ENCODE measurements at places on chromosomes 2 and 18. TPM values are rescaled to one million over a fixed set of nuclear protein-coding genes. Genes with fewer than 3 reads are reported as not detected.
A peak's percentile ranks its signal among the peaks of the same experiment; 100 is the strongest.

DNA sequence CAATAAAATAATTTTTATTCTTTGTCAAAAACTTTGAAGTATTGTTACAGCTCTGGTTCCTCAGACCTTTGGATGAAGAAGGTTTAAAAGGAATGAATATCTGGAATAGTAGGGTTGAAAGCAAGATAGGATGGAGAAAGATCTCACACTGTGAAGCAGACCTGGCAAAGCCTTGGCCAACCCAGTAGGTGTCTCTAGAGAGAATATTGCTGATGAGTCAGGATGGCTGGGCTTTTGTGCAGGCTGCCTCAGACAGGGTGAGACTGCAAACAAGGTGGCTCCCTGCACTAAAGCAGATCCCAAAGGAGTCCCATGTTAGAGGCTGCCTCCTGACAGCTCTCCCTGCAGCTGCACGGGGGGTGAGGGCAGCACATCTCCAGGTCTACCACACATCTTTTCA, 226.0 kb upstream of the ITGA4 start:
- H3K4me1 ChIP-seq = peaks cover 61% of the 10 kb centered on the region
- H3K27ac ChIP-seq = no peak overlapping the region
- H3K36me3 ChIP-seq = peaks cover 68% of the 10 kb centered on the region
- H3K27me3 ChIP-seq = no peaks in the 10 kb centered on the region
- no peak overlapping the region for H3K4me3 ChIP-seq

GRCh38 chr2:54133056-54133455, 17.6 kb downstream of the ACYP2 start:
- no peak overlapping the region for H3K27ac ChIP-seq
- no peak overlapping the region for H3K4me3 ChIP-seq
- H3K4me1 ChIP-seq = no peaks in the 10 kb centered on the region

GRCh38 chr2:2633017-2633416, 301.9 kb upstream of the MYT1L start:
- no peaks in the 10 kb centered on the region for H3K27me3 ChIP-seq
- H3K36me3 ChIP-seq = no peaks in the 10 kb centered on the region
- no peak overlapping the region for H3K4me3 ChIP-seq
- H3K27ac ChIP-seq = no peak overlapping the region
- H3K4me1 ChIP-seq = no peaks in the 10 kb centered on the region
- no peak for DNase-seq

GRCh38 chr2:23658466-23658942, 268.4 kb downstream of the ATAD2B start:
- no peak overlapping the region for H3K27ac ChIP-seq
- no peaks in the 10 kb centered on the region for H3K36me3 ChIP-seq
- H3K27me3 ChIP-seq = peaks cover 9% of the 10 kb centered on the region
- H3K4me1 ChIP-seq = peaks cover 7% of the 10 kb centered on the region
- DNase-seq = peak; percentile 56

- no peaks in the 10 kb centered on the region for H3K27me3 ChIP-seq
- H3K27ac ChIP-seq = no peak overlapping the region
- H3K4me1 ChIP-seq = no peaks in the 10 kb centered on the region
- DNase-seq = no peak
These were observed 419.2 kb upstream of the CYRIA start for GRCh38 chr2:17084877-17085276.

DNA sequence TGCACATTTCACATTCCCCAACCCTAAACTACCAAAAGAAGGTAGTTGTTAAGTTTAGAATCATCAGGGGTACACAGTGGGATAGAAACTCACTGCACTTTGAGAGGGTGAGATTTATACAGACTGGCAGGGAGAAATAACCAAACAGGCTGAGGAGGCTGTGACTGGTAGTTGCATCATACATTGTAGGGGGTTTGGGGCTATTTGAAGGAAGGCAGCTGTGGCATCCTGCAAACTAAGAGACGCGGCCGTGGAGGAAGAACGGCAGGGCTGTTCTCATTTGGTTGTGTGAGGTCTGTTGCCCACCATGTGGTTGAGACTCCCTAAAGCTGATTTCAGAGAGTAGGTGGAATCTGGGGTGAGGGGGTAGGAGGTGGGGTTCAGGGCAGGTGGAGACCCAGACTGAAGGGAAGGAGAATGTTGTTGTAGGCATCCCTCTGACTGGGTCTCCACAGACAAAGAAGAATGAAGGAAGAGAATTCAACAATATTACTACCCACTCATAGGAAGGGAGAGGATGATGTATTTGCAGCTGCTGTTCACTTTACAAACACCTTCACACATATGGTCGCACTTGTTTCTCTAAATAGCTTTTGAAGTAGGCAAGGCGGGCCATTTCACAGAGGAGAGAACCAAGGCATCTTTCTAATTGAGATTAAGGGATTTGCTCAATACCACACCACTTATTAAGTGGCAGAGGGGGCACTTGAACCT, 170.9 kb upstream of the SIX2 start:
- H3K4me1 ChIP-seq = no peaks in the 10 kb centered on the region
- H3K27ac ChIP-seq = no peak overlapping the region
- no peak for DNase-seq
- no peaks in the 10 kb centered on the region for H3K36me3 ChIP-seq
- H3K27me3 ChIP-seq = peaks cover 28% of the 10 kb centered on the region

GRCh38 chr2:69103419-69103818, 90.4 kb downstream of the ANTXR1 start:
- peaks cover 30% of the 10 kb centered on the region for H3K27me3 ChIP-seq
- DNase-seq = no peak
- H3K4me3 ChIP-seq = no peak overlapping the region
- no peaks in the 10 kb centered on the region for H3K4me1 ChIP-seq
- H3K36me3 ChIP-seq = no peaks in the 10 kb centered on the region
- no peak overlapping the region for H3K27ac ChIP-seq

- peaks cover under 1% of the 10 kb centered on the region for H3K4me1 ChIP-seq
- peaks cover 18% of the 10 kb centered on the region for H3K27me3 ChIP-seq
- no peaks in the 10 kb centered on the region for H3K36me3 ChIP-seq
- DNase-seq = no peak
These were observed 60.5 kb upstream of the ALKAL2 start for GRCh38 chr2:348361-348916.

DNA sequence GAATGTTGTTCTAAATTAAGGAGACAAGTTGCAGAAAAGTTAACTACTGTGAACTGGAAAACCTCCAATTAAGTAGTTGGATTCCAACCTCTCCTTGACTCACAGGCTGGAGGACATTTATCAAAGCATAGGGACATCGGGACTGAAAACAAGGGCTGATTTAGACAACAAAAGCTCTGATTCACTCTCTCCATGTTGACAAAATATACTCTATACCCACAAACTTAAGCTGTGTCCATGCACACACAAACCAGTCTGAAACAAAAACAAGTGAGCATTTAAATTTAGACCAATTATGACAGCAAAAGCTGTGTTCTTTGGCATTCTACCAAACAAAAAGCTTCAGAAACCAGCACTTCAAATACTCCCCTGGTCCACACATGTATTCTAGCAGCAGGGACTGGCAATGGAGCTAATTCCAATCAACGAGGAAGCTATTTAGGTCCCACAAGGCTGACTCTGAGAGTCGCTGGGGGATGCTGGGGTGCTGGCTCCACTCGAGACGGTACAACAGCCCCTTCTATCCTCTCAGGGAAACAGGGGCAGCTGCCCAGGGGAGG, 71.4 kb downstream of the NXPH2 start:
- no peak overlapping the region for H3K27ac ChIP-seq
- peaks cover 6% of the 10 kb centered on the region for H3K4me1 ChIP-seq
- DNase-seq = no peak
- no peak overlapping the region for H3K4me3 ChIP-seq
- H3K27me3 ChIP-seq = peaks cover 3% of the 10 kb centered on the region

GRCh38 chr2:189350540-189351209, 90.6 kb upstream of the WDR75 start:
- no peaks in the 10 kb centered on the region for H3K27me3 ChIP-seq
- peaks cover 7% of the 10 kb centered on the region for H3K4me1 ChIP-seq
- no peak overlapping the region for H3K27ac ChIP-seq
- H3K36me3 ChIP-seq = no peaks in the 10 kb centered on the region

DNA sequence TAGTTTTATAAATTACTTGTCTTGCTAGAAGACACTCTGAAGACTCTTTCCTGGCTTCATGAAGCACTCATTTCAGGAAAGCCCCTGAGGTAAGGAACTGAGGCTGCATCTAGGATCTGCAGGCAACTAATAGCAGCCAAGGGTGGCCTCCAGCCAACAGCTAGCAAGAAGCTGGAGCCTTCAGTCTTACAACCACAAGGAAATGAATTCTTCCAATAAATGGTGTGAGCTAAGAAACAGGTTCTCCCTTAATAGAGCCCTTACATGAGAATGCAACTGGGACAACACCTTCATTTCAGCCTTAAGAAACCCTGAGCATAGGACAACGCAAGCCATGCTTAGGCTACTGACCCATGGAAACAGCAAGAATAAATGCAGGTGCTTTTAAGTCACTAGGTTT, 254.6 kb upstream of the RBBP8 start:
- H3K27ac ChIP-seq = no peak overlapping the region
- H3K4me3 ChIP-seq = no peak overlapping the region
- peaks cover 9% of the 10 kb centered on the region for H3K27me3 ChIP-seq
- H3K4me1 ChIP-seq = no peaks in the 10 kb centered on the region
- H3K36me3 ChIP-seq = no peaks in the 10 kb centered on the region

GRCh38 chr2:222688917-222689316, 17.5 kb downstream of the MOGAT1 start:
- H3K4me3 ChIP-seq = no peak overlapping the region
- no peak for DNase-seq
- H3K4me1 ChIP-seq = peaks cover 4% of the 10 kb centered on the region
- H3K27ac ChIP-seq = no peak overlapping the region
- H3K27me3 ChIP-seq = peaks cover 19% of the 10 kb centered on the region

GRCh38 chr2:236505648-236506047, 64.0 kb upstream of the ACKR3 start:
- H3K27ac ChIP-seq = no peak overlapping the region
- H3K4me3 ChIP-seq = no peak overlapping the region
- H3K36me3 ChIP-seq = no peaks in the 10 kb centered on the region
- DNase-seq = no peak
- H3K4me1 ChIP-seq = peaks cover 5% of the 10 kb centered on the region

- H3K27me3 ChIP-seq = no peaks in the 10 kb centered on the region
- DNase-seq = no peak
- no peaks in the 10 kb centered on the region for H3K4me1 ChIP-seq
- H3K27ac ChIP-seq = no peak overlapping the region
These were observed 58.0 kb downstream of the PLCL1 start for GRCh38 chr2:197862246-197862955.

- DNase-seq = no peak
- no peaks in the 10 kb centered on the region for H3K36me3 ChIP-seq
- no peaks in the 10 kb centered on the region for H3K27me3 ChIP-seq
- H3K27ac ChIP-seq = no peak overlapping the region
- no peak overlapping the region for H3K4me3 ChIP-seq
These were observed 93.2 kb upstream of the CBLN2 start for GRCh38 chr18:72637299-72637698.

DNA sequence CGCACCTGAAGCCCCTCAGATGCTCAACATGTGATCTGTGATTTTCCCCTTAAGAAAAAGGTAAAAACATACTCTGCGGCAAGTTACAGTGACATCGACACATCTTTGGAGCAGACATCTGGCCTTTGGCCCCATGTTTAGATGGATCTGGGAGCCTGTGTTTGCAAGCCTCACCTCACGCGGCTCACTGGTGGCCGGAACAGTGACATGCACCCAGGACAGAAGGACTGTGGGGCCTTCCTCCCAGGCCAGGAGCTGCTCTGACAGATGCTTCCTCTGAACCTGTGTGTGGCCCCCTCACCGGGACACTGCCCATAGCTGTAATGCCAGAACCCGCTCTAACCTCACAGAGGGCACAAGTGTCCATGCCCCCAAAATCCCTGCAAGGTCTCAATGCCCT, 13.1 kb downstream of the PASK start:
- H3K4me1 ChIP-seq = no peaks in the 10 kb centered on the region
- no peak for DNase-seq
- H3K27ac ChIP-seq = no peak overlapping the region
- peaks cover 3% of the 10 kb centered on the region for H3K36me3 ChIP-seq
- no peaks in the 10 kb centered on the region for H3K27me3 ChIP-seq
- no peak overlapping the region for H3K4me3 ChIP-seq

DNA sequence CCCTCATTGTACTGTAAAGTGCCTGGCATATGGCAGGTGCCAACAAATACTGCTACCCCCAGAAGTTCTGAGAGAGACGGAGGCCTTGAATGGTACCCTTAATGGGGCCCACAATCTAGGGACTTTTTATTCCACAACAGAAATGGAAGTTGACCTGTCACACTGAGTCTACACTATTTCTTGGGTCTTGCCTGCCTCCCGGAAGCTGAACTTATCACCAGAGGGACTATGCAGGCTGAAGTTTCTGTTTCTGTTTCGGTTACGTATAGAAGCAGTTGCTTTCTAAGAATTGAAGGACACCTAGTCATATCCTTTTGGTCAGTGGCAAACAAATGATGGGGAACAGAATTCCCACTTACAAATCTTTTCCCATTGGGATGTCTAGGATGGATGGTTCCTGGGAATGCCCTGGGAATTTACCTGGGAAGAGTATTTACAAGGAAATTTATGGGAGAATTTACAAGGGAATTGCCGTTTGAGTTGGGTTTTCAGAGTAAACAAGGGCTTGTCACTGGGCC, 74.2 kb downstream of the HS1BP3 start:
- peak overlapping the region; percentile 99 for H3K27ac ChIP-seq
- H3K27me3 ChIP-seq = no peaks in the 10 kb centered on the region
- peak; percentile 78 for DNase-seq
- H3K4me3 ChIP-seq = peak overlapping the region; percentile 43

Gene SPATA3
- 1.2 TPM for total RNA-seq

Gene PRKCE
- 39.2 TPM for total RNA-seq

Gene RSAD2
- total RNA-seq = 183 TPM

Gene NAT8
- not detected for total RNA-seq

Gene GALR1
- not detected for total RNA-seq

Gene FABP1
- total RNA-seq = not detected

Gene ATAD2B
- total RNA-seq = 18.2 TPM

All from activated CD8-positive, alpha-beta memory T cell treated with anti-CD3 and anti-CD28 coated beads, Interleukin-2, amount 10 ng/mL, durations not matched to agents 7 days and 5 days (primary cell).